ENCODE measurements at places on chromosomes 2 and 18.

DNA sequence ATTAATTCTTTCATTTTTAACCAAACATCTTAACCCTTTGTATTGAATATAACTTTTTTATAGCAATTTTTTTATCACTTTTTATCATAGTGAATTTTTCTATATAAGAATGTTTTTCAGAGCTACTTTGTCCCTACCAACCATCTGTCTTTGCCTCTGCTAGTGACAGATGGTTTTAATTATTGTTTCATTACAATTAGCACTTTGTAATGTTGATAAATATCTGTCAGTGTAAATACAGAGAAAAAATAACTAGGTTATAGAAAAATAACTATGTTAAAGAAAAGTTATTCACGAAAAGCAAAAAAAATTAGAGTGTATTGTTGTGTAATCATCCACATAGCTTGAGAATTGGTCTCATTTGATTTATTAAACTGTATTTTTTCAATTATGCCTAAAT, 91.0 kb upstream of the CDH19 start:
- DNase-seq = no peak

DNA sequence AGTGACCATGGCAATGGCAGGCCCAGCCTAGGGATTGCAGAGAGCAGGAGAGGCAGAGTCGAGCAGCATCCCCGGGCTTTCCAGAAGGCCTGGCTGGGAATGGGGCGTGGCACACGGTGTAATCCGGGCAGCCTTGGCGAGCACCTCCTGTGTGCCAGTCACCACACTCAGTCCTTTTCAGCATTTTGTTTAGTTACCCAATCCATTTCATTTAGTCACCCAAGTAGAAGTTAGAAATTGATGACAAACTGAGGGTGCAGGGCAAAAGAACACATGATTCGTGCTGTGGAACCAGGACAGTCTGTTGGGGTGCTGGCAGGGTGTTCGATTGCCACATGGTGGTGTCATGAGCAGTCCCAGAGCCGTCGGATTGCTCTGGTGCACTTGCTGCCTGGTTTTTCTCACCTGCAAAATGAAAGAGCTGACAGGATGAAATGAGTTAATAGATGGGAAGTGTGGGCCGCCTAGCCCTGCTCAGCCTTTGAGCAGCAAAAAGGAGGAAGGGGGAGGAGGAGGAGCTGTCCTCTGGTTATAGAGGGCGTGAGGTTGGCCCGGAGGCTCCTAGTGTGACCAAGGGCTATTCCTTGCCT, 299.4 kb downstream of the AGAP1 start:
- no peak for DNase-seq

- peak; percentile 38 for DNase-seq
Measured at GRCh38 chr2:151437630-151438029, 27.9 kb downstream of the RIF1 start.

GRCh38 chr18:51241226-51241625, 43.7 kb upstream of the MEX3C start:
- no peak for DNase-seq

GRCh38 chr2:223669453-223670225, 67.5 kb upstream of the SCG2 start:
- no peak for DNase-seq

- DNase-seq = no peak
Measured at GRCh38 chr2:188601927-188602326, 310.3 kb downstream of the GULP1 start.

GRCh38 chr2:31511376-31511775, 69.4 kb downstream of the SRD5A2 start:
- DNase-seq = no peak

GRCh38 chr2:137857881-137858280, 106.4 kb upstream of the HNMT start:
- DNase-seq = no peak

GRCh38 chr2:51638811-51639210, 606.9 kb upstream of the NRXN1 start:
- no peak for DNase-seq

DNA sequence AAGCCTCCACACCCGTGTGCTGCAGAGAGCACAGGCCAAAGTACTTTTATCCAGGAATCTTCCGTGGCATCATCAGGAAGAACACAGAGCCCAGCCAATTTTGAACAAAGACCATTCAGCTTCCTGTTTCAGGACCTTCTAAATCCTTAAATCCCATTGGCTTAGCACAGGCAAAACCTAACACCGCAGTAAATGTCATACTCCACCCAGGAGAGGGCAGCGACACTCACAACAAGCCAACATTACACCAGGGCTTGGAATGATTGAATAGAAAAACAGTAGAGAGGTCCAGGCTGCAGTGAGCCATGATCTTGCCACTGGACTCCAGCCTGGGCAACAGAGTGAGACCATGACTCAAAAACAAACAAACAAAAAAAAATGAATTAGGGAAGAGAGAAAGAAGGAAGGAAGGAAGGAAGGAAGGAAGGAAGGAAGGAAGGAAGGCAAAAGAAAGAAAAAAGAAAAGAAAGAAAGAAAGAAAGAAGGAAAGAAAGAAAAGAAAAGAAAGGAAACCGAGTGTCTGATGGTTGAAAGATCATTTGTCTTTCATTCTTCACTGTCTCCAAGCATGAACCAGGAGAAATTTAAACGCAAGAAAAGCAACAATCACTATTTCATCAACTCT, 144.6 kb upstream of the SATB2 start:
- no peak for DNase-seq

DNA sequence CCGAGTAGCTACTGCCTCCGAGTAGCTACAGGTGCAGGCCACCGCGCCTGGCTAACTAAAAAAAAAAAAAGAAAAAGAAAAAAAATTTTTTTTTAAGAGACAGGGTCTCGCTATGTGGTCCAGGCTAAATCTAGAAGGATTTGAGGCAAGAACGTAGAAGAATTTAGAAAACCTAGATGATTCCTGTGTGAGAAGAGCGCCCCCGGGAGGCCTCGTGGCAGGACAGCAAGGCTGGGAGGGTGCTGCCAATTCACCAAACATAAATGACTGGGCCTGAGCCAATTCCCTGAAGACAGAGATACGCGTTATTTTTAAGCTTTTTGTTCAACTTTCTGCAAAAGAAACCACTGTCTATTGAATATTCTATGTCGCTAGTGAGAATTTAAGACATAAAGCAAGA, 90.1 kb upstream of the TGFA start:
- DNase-seq = peak; percentile 65

DNA sequence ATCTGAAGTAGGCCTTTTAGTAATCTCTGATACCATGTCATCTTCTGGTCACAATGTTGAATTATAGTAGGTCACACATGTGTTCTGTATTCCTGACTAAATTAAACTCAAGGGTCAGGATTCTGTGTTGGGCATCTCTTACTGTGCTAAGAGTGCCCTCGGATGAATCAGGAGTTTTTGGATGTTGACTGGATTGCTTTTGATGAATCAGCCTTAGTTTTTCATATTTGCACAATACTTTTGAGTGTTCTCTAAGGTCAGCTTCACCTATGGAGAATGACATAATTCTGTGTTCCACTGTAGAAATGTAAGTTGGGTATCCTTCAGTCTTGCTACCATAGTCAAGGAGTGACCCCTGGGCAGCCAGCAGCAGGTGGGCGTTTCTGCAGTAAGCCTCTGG, 190.1 kb downstream of the PTPRM start:
- no peak for DNase-seq

DNA sequence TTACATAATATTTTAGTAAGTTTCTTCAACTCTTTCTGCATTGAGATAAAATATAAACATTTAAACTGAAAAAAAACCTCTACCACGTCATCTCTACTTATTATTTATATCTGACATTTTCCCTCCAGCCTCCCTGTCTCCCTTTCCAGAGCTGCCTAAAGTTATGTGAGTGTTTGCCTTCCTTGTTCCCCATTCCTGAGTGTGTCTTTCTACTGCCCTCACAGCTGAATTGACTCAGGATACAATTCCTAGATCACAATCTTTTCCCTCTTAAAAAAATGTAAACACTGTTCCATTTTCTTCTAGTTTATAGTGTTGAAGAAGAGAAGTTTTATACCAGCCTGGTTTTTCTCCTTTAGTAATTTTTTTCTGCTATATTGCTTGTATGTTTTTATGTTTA, 5.3 kb downstream of the TRPM8 start:
- DNase-seq = no peak
